ENCODE measurements at places on chromosomes 5 and 9.
A peak's percentile ranks its signal among the peaks of the same experiment; 100 is the strongest.

DNA sequence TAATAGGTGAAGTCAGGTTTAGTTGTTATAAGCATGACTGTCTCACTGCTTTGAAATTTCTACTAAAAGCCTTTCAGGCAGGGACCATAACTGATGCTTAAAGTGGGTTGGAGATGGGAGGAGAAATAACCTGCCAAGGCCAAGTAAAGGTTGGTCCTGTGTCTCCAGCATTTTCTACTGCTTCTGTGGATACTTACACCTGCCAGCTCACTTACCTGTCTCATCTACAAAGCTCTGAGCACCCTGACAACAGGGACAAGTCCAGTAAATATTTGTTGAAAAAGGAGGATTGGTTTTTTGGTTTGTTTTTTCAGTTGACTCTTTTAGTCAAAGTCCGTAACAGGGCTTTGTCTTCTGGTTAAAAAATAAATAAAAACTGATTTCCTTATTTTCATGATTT lies 38.6 kb downstream of the GRAMD2B start:
- no peak for DNase-seq

- DNase-seq: no peak
These were observed 14.3 kb downstream of the ATPSCKMT start for GRCh38 chr5:10235350-10235749.

- DNase-seq: peak; percentile 73
These were observed 316.9 kb downstream of the MTRR start for GRCh38 chr5:8185852-8186251.

GRCh38 chr9:90803860-90804593 lies 2.4 kb downstream of the SYK start:
- DNase-seq: peak; percentile 35

DNA sequence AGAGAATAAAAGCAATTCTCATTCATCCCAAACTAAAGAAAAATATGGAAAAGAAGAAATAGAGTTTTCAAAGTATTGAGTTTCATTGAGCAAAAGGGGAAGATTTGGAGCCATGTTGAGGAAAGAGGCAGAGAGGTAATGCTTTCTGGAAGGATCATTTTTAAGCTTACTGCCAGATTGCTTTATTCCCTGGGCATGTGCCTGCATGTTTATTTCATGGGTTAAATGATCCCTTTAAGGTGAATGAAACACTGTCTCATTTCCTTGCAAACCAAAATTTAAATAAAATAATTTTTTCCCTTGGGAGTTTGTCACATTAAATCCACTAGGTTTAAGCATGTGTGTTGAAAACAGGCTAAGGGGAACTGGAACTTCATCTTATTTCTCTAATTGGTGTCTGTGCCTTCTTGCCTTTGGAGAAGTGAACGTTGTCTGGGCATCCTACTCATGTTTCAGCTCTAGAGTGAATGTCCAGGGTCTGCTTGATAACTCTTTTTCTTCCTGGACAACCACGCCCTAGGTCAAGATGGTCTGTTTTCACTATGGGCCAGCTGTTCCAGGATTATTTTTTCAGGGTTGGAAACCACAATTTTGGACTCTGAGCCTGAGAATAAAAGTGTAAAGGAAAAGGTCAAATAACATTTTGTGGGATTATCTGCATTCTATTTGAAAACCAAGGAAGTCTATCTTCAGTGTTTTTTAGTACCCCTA lies 114.1 kb upstream of the ELL2 start:
- peak; percentile 61 for DNase-seq

GRCh38 chr5:87229780-87230179 lies 37.9 kb upstream of the RASA1 start:
- DNase-seq: no peak

- DNase-seq: no peak
These were observed 38.2 kb downstream of the GALNT10 start for GRCh38 chr5:154228696-154229095.

DNA sequence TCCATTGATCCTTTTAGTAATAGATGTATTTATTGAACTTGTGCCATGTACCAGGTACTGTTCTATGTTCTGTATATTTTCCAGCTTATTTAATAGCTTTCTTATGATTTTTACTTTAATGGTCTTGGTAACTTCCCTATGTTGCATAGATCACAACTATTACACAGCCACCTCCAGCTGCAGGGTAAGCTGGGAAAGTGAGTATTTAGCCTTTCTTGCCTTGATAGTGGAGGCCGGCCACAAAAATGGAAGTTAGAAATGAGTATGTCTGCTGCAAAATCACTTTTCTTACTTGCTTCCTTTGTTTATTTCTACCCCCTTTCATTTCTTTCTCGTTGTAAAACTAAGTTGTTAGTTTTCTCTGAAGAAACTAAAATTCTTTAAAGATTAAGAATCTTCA lies 43.1 kb upstream of the ANKDD1B start:
- no peak for DNase-seq

DNA sequence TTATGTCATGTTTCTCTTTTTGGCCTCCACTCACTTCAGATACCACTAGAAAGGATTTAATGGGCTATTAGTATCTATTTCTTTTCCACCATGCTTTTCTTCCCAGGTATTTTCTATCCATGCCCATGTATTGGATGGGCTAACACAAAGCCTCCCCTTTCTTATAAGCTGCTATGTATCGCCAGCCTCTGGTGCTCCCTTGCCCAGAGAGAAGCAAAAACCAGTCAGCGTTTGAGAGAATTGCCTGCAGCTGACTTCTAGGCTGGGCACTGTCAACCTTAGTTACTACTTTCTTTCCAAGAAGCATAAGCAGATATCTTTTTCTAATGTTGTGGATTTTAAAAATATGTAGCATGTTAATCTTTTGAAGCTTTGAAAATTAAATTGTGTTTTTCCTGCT lies 30.2 kb upstream of the HSPB3 start:
- no peak for DNase-seq

- no peak for DNase-seq
These were observed 142.0 kb downstream of the CMYA5 start for GRCh38 chr5:79831381-79832309.

DNA sequence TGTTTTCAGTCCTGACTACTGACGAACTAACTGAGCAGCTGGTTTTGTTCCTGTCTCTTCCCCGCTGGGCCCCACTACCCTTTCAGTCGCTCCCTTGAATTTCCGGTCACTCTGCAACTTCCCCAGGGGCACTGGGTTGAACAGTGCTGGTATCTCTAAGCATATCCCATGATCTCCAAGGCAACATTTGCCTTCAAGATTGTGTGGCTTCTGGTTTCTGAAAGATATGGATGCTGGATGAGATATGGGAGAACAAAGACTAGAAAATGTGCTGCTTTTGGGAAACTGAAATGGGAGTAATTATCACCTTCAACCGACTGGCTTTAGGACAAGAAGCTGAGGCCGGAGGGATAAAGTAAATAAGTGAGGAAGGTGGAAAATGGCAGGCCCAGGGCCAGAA lies 258.2 kb upstream of the PIK3R1 start:
- no peak for DNase-seq

DNA sequence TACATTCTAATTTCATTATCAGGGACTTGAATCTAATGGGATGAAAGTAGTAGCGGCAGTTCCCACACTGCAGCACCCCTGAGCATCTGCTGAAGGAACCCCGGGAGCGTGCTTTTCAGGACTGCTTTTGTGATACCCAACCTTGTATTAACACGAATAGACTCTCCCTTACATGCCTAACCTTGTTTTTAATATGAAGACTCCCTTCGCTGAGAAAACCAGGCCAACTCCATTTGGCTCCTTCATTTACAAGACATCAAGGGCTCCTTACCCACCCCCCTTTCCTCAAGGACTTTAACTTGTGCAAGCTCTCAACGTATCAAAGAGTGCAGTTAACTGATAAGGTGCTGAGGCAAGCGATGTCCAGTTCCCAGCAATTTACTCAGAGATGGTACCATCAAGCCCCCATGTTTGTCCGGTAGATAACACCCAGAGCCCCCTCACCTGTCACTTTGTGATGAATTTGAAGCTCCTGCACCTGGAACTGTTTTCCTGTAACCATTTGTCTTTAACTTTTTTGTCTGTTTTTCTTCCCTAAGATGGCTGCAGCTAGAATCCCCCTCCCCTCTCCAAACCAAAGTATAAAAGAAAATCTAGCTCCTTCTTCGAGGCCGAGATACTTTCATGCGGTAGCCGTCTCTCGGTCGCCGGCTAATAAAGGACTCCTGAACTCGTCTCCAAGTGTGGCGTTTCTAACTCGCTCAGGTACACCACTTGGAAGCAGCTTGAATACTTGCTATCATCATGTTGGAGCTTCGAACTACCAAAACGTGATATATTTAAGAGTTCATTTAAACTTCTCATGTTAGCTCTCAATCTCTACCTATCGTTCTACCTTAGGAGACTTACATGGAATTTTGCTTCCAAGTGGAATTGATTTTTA lies 10.7 kb downstream of the HNRNPH1 start:
- DNase-seq: no peak

GRCh38 chr9:13213337-13213736 lies 66.2 kb downstream of the MPDZ start:
- peak; percentile 17 for DNase-seq

DNA sequence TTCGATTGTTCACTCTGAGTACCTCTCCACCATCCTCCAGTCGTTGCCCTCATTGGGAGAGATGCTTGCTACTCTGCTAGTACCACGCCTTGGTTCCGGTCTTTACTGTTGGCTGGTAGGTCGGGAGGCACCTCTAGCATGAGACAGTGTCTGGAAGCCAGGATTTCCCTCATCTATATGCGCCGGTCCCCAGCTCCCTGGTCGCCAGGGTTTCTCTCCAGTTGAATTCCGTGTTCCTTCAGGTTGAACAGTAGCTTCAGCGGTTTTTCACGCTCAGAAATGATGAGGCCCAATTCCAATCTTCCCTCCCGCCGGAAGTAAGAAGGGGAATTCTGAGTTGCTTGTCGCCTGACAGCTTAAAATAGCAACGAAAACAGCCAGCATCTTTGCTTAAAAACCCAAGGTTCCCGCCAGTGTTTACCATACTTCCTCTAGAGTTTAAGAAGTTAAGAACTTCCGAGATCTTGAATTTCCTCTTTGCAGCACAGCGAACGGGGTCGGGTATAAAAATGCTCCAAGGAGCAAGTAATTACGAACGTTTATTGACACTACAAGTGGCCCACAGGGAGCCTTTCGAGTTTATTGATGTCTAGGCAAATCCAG lies 1.3 kb upstream of the ST8SIA4 start:
- no peak for DNase-seq

- DNase-seq: no peak
These were observed 321.4 kb downstream of the TRIM32 start for GRCh38 chr9:117008461-117008860.

GRCh38 chr5:143557061-143557818 lies 153.8 kb upstream of the NR3C1 start:
- peak; percentile 42 for DNase-seq

DNA sequence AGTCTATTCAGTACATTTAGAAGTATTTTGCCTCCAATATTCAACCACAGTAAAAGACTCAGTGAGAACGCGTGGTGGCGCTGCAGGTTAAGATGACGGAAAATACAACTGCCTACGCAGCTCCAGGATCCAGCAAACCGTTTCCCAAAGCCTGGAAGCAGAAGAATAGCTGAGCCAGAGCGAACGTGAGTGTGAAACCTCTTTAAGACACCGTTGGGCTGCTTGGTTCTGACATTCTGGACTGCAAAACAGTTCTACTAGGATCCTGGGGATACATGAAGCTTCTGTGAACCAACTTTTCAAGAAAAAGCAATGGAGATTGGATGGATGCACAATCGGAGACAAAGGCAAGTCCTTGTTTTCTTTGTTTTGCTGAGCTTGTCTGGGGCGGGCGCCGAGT lies at the start of gene PCDHB16:
TSS of gene PCDHB16 (plus strand) at position 140 of the 400 bp plus-strand sequence. CDS start at position 313, 173 bp downstream.
- peak; percentile 50 for DNase-seq

DNA sequence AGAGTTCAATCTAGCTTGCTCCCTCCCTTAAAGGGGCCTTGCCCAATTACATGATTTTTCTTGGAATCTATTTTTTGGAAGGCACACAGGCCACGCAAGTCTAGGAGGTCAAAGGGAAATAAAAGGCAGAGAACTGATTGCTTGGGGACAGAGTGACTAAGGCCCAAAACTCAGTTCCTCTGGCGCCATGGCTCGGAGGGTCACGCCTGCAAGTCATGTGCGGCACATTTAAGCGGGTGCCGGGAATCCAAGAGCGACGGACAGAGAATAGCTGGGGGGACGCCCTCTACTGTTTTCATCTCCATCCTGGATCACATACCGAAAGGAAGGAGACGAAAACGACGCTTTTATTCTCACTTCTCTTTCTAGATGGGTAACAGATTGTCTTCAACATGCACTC lies 78.6 kb downstream of the FREM1 start:
- no peak for DNase-seq

- DNase-seq: no peak
These were observed 496.7 kb downstream of the ENC1 start for GRCh38 chr5:74143721-74144330.

GRCh38 chr5:134026521-134027287 lies 21.9 kb upstream of the VDAC1 start:
- DNase-seq: peak; percentile 68

DNA sequence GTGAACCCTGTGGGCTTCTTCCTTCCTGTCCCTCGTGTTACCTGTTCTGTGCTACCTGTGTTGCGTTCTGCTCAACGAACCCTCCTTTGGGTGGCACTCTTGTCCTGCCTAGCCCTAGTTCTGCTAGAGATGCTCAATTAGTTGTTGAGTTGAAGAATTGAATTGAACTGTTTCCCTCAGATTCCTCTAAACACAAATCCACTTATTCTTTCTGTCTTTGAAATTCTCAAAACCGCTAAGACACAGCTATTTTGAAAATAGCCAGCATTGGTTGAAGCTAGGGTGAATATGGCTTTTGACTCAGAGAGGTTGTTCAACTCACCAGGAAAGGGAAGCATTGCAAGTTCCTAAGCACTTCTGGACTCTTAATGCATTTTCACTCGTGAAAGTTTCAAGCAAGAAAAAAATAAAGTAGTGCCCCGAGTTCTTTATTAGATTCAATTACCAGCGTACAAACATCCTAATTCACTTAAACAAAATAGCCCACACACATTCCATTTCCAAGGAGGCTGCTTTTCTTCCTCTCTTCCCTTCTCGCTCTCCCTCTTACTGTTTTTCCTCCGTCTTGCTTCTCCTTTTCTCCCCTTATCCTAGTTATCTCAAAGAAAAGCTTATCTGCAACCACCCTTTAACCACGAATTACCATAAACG lies 642 bp upstream of the ITGA1 start:
- DNase-seq: no peak

- DNase-seq: no peak
These were observed 120.1 kb downstream of the FEM1C start for GRCh38 chr5:115424446-115424845.

DNA sequence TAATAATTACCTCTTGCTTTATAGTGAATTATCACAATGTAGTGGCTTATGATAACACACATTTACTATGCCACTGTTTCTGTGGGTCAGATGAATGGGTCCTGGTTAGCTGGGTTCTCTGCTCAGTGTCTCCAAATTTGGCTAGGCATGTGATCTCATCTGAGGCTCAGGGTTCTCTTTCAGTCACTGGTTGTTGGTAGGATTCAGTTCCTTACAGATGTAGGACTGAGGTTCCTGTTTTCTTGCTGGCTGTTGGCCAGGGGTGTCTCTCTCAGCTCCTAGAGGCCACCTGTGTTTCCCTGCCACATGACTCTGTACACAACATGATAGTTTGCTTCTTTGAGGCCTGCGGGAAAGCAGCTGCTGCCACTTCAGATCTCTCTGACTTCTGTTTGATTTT lies 7.1 kb downstream of the NFX1 start:
- DNase-seq: peak; percentile 76

GRCh38 chr5:38816083-38817030 lies 29.5 kb upstream of the OSMR start:
- no peak for DNase-seq

GRCh38 chr5:16754086-16754485 lies 137.3 kb upstream of the RETREG1 start:
- no peak for DNase-seq

GRCh38 chr9:127846443-127847177 lies 7.8 kb downstream of the ENG start:
- no peak for DNase-seq

- DNase-seq: peak; percentile 34
These were observed 141.5 kb downstream of the TSSK1B start for GRCh38 chr5:113293068-113293974.
